ENCODE measurements at places on chromosomes 12 and 14.

DNA sequence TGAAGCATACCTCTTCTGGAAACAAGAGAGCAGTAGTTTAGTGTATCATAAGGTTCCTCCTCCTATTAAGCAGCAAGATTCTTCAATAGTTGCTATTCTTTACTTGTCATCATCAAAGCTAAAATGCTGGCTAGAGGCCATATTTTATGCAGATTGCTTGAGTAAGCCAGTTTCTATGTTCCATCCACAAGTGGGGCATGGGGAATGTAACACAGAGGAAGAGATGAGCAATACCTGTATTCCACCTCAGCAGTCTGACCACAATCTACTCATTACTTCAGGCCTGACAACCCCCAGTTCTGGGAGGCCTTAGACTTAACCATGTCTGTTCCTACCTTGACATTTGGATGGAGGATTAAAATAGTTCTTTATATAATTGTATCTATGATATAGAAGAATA lies 423.6 kb downstream of the BTG1 start:
- no peak for DNase-seq

GRCh38 chr12:46212108-46212982 lies 56.5 kb downstream of the SLC38A1 start:
- DNase-seq, result no peak

- no peak for DNase-seq
Observed at GRCh38 chr12:86018361-86018760, 144.3 kb downstream of the NTS start.

GRCh38 chr14:24398293-24398652 lies 530 bp upstream of the NYNRIN start:
- no peak for DNase-seq

- no peak for DNase-seq
Observed at GRCh38 chr12:90618586-90618985, 336.4 kb downstream of the CCER1 start.

- DNase-seq, result no peak
Observed at GRCh38 chr12:6548556-6548955, 7.3 kb downstream of the IFFO1 start.

- no peak for DNase-seq
Observed at GRCh38 chr14:106218174-106218573, 691.8 kb downstream of the TMEM121 start.

DNA sequence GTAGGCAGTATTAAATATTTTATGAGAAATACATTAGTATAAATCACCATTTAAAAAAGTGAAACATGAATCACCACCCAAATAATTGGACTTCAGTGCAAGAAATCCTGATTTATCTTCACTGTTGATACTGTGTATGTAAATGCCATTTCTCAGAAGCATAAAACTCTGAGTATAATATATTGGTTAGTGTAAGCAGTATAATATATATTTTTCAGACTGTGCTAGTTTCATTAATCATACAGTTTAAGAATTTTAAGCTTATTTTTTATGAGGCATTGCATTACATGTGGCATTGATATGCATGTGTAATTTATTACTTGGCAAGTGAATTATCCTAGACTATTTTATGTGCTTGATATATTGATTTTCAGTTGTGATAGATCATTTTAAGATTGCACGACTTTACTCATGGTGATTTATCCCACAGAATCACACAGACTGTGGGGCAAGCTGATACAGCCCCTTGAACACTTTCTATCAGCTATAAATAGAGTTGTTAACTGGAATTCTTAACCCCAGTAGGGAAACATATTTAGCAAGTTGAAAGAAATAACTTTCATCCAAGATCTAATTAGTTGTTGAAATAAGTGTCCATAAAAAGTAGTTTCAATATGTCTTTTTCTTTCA lies 403.5 kb downstream of the RPL10L start:
- DNase-seq, result no peak

DNA sequence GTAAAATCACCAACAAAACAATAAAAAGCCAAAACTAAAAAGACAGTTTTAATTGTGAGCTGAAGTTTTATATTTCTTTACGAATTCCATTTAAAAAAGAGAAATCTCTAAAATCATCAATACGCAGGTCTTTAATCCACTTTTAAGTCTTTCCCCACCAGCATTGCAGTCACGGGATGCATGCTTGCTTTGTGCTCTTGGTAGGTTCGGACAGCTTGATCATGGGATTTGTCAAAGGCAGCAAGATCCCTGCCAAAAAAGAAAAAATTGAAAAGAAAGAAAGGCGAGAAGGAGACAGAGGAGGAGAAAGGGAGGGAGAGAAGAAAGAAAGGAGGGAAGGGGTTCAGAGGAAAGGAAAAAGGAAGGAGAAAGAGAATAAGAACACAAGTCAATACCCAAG lies 4.7 kb upstream of the HAL start:
- no peak for DNase-seq

DNA sequence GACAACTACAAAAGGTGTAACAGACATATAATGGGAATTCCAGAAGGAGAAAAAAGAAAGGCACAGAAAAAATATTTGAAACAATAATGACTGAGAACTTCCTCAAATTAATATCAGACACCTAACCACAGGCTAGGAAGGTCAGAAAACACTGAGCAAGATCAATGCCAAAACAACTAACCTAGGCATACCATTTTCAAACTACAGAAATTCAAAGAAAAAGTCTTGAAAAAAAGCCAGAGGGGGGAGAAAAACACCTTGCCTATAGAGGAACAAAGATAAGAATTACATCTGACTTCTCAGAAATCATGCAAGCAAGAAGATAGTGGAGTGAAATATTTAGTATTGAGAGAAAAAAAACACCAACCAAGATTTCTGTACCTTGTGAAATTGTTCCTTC lies 77.8 kb downstream of the RIN3 start:
- no peak for DNase-seq

DNA sequence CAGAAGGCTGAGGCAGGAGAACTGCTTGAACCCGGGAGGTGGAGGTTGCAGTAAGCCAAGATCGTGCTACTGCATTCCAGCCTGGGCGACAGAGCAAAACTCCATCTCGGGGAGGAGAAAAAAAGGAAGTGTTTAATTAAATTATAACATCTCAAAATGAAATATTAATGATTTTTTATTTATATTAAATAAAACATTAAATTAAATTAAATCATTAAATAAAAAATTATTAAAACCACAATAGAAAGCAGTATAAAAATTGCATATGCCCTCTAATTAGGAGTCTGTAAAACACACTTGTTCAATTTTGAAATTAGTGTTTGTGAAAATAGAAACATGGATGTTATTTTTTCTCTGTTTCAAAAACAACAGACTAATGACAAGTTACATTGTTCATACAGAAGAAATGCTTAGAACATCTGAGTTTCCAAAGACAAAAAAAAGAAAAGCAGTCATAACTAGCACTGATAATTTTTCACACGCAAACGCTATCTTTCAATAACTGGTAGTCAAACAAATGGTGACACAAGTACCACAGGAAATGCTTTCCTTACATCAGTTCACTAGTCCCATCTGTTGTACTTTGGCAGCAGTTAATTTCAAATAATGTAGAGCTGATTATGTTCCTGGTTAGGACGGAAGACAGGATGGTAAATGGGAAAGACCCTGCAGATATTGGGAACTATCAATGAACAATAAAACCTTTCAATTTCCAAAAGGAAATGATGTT lies 54.9 kb downstream of the HECTD4 start:
- DNase-seq, result no peak

GRCh38 chr12:108367436-108367835 lies 28.3 kb upstream of the CMKLR1 start:
- DNase-seq, result no peak

GRCh38 chr12:124157406-124157805 lies 137.5 kb upstream of the RFLNA start:
- no peak for DNase-seq

GRCh38 chr14:102507857-102508312 lies 1.7 kb downstream of the ANKRD9 start:
- no peak for DNase-seq

DNA sequence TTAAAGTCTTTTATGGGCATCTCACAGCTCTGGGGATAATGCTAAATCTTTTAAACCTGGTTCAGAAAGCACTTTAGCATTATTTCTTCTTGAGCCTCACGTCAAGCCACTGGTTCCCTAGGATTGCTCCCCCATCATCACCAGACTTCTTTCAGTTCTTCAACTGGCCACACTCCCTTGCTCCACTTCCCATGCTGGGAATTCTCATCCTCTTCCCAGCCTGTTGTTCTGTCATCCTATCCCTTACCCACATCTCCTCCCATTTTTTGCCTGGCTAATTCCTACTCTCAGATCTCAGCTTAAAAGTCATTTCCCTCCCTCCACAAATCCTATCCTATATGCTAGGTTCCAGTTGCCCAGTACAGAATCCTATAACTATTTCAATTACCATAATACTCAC lies 14.4 kb downstream of the FERMT2 start:
- DNase-seq, result no peak

DNA sequence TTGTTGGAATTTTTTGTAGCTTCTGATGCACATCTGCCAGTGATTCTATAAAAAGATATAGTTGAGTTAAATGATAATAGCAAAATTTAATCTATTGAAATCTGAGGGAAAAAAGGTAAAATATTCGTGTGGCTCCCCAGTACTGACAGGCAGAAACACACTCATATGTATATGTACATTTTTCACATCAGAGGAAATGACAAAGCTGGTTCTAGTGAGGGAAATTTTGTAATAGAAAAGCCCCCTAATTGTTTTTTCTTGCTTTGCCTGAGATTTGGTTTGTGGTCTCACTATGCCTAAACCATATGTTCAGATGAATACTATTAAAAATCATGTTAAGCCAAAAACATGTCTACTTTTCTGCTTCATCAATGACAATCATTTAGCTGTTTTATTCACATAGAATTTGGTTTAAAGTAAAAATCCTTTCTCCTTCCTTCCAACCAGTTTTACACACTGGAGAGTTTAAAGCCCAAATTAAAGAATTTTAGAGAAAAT lies 203.5 kb downstream of the ANO6 start:
- no peak for DNase-seq

GRCh38 chr12:94791933-94792332 lies 141.6 kb upstream of the TMCC3 start:
- DNase-seq, result no peak

DNA sequence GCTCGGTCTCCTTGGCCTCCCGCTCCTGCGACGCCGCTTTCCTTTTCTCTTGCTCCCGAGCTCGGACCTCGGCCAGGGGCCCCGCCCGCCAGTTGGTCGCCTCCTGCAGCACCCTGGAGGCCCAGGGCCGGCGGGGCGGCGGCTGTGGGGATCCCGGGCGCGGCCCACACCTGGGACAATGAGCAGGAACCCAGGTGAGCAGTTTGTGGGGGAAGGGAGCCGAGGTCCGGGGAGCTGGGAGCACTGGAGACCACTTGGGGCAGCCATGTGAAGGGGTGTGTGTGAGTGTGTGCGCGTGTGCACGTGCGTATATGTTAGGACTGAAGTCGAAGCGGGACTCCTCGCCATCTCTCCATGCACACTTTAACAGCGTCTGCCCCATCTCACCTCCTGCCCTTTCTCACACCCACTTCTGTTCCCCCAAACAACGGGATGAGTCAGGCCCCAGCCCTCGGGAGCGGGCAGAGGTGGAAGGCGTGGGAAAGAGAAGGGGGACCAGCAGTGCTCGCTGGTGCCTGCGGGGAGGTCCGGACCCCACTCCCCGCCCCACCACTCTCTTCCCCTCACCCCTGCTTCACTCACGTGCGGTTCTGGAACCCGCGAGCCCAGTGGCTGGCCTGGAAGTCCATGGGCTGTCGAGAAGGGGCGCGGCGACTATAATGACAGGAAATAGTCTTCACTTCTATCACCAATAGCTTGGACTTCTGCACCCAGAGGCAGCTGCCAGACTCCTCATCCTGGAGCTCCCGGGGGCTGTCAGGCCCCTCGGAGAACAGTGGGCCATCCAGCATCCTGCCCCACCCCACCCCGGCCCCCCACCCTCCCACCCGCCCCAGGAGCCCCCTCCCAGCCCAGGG lies 450 bp downstream of the DDN start:
- no peak for DNase-seq

DNA sequence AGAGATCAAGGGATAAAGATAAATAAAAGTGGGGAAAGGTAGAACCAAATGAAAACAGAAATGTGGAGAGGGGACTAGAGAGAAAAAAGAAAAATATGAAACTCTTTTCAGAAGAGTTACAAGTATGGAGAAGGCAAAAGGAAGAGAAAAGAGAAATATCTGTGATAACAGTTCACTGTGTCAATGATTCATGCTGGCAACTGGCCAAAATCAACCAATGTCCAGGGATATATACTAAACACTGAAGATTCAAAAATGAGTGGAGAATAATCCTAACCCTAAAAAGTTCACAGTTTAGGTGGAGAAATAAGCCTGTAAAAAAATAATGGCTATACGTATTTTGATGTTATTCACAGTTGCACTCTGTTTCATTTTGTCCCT lies 372.3 kb upstream of the KITLG start:
- no peak for DNase-seq

DNA sequence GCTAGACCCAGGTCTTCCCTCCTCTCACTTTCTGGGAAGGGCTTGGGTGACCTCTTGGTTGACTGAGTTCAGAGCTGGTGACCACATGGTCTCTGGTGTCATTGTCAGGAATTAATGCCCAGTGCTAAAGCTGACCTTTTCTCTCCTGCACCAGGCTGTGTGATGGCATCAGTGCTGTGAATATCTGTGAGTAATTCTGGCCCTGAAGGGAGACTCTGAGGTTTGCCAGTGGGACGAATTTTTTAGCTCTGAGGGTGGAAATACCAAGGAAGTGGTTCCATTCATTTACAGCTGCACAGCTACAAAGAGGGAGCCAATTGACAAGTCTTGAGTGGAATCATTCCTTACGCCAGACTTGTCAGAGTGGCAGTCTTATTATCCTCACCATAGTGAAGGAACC lies 6.2 kb upstream of the KRT86 start:
- DNase-seq, result no peak

DNA sequence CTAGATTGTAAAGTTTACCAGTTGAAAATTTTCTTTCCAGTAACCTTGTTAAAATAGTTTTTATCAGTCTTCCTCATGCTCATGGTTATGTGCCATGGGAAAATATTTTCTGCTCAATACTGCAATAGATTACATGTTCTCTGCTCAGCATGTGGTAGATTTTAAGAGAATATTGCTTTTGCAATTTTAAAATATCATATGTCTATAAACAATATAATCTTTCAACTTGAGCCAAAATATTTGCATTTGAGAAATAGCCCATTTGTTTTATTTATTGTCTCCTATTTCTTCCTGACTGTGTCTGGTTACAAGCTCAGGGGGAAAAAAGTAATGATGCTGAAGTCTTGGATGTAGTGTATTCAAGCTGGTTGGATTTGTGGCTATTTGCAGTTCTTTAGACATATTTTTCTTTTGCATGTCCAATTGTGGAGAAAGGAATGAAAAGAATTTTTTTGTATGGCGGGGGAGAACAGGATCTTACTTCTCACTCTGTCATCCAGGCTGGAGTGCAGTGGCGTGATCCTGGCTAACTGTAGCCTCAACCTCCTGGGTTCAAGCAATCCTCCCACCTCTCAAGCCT lies 342.6 kb upstream of the NAV3 start:
- no peak for DNase-seq
